ENCODE measurements at places on chromosomes 2 and 18.

- no peak for DNase-seq
Observed at GRCh38 chr2:946073-946948, 4.3 kb upstream of the SNTG2 start.

DNA sequence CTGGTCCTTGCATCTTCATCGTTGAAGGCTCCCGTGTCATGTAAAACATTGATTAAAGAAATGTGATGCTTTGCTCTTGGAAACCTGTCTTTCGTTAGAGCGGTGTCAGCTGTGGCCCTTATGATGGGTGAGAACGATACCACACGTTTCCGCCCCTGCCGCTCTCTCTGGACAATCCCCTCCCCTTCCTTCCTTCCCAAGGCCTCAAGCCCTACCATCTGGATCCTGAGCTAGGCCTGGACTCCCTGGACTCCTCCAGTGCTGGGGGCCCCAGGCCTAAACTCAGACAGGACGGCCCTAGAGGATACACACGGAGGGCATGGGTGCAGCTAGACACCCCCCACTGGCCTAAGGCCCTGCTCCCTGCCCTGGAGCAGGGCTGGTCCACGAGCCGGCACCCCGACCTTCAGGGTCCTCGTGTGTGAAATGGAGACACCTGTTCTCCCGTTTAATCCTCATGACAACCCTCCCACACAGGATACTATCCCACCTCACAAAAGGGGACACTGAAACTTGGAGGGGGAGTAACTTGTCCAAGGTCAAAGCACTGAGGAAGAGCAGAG is 13.2 kb downstream of the BIN1 start:
- DNase-seq = no peak

DNA sequence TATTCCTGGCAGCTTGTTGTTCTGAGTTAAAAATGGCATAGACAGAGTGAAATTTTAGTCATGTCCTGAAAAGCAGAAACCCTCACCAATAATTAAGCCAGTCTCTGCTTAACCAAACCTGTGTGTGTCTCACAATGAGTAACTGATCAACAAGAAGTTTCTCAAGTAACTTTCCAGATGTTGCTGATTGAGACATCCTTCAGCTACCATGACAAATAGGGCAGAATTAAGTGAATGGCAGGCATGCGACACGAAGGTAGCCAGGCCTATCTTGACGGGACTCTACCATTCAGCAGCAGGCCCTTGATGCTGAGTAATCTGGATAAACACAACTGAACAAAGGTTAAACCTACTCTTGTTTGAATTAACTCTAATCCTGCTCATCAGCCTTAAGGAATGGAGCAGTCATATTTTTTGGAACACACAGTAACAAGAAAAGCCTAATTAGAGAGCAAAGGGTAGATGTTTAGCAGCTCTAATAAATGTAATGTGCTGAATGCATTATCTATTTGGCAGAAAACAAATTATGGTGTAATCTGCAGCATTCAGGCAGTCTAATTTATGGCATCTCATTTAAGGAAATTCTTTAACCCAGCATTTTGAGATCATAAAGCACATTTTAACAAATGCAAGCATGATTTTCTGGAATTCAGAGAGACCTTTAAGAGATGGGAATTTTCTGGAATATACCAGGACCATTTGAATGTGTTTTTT is 159.5 kb upstream of the EPHA4 start:
- DNase-seq = no peak

DNA sequence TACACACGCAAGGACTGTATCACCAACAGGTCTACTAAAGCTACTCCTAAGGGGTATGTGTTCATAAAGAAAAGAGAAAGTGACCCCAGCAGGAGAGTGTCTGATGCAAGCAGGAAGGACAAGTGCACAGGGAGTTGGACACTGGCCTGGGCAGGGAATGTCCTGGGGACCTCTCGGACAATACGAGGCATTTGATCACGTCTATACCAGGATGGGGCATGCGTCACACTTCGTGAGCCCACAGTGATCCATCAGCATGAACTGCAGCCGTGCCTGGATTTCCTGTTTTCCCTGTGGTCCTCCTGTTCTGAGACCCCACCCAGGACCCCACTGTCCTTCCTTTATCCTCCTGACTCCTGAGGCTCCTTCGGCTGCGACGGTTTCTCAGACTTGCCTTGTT is 113.9 kb downstream of the HDAC4 start:
- DNase-seq = no peak

- DNase-seq = no peak
Observed at GRCh38 chr2:213091765-213092164, 59.6 kb downstream of the IKZF2 start.

GRCh38 chr2:136135921-136136906 is 18.3 kb upstream of the CXCR4 start:
- no peak for DNase-seq

DNA sequence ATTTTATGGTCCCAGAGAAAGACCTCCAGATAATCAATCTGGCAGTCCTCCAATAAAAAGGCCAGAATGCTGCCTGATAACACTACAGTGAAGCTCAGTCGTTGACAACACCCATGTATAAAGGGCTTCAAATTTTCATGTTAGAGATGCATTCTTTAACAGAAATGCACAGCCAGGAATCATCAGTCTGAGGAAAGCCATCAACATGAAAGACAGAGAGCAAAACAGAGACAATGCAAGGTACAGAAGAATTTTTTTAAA is 13.8 kb downstream of the BABAM2 start:
- no peak for DNase-seq

DNA sequence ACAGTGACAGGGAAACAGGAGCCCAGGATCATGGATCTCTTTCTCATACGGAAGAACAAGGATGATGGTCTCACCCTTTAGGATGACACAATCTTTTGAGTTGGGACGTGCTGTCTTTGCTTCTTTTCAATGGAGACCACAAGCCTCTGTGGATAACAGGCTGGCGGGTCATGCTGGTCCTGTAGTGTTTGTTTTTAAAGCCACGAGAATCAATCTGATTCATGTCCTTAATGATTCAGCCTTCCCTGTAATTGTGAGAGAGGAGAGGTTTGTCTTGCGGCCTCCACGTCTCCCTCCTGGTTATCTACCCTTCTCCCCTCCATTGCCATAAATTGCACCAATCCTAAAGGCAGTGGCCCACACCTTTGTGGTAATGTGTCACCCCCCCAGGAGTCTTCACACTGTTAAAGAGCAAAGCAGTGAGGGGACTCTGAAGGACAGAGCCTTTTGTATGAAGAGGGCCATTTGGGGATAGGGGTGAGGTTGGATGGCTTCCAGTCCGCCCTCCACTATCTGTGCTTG is 87.7 kb upstream of the TGFA start:
- DNase-seq = no peak

DNA sequence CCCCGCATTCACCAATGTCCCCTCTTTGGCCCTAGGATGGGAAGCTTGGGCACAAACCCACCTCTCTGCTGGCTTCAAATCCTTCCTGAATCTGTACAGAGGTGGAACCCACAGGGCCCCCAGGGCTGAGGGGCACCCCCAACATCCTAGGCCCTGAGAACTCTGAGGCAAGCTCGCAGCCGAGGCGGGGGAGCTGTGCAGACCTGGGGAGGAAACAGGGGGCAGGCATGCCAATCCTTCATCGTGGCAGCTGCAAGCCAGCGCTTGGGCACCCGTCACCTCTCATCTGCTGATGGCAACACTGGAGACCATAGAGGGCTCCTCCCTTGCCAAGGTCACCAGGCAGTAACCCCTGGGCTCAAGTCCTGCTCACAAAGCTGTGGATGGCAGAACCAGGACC is 10.8 kb downstream of the ECEL1 start:
- DNase-seq = no peak

- no peak for DNase-seq
Observed at GRCh38 chr2:54947136-54947535, 103.1 kb downstream of the RTN4 start.

DNA sequence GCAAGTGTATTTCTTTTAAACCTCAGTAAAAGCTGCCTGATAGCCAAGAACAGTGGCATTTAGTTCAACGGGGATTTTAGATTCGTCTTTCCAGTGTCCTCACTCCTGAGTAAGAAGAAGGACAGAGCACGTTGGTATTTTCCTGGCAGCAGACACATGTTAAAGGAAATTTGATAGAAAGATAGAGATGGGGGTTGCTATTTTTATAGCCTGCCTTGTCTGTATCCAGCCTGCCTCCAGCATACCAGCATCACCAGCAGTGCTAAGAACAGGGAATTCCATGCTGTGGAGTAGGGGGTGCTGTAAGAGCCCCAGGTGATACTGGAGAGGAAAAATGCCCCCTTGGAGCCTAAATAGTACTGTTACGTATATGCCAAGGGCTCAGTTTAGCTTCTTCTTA is 1.1 kb upstream of the SMYD1 start:
- no peak for DNase-seq

DNA sequence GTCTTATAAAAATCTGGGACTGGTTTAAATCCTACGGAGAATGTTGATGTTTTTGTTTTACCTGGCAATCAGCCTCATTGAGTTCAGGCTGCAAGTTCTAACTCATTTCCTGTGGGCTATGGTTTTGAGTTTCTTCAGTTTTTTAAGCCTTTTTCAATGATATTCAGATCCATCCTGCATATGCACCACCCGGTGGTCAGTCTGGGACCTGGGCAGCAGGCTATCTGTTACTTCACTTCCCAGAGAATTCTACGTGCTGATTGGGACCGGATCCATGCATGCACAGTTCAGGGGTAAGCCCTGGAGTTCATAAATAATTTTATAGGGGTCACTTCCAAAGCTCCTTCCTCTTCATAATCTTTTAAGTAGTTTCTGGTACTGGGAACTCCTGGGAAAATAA is 339.2 kb upstream of the HNRNPA3 start:
- no peak for DNase-seq

- no peak for DNase-seq
Observed at GRCh38 chr2:111072220-111072871, 48.4 kb upstream of the BCL2L11 start.

DNA sequence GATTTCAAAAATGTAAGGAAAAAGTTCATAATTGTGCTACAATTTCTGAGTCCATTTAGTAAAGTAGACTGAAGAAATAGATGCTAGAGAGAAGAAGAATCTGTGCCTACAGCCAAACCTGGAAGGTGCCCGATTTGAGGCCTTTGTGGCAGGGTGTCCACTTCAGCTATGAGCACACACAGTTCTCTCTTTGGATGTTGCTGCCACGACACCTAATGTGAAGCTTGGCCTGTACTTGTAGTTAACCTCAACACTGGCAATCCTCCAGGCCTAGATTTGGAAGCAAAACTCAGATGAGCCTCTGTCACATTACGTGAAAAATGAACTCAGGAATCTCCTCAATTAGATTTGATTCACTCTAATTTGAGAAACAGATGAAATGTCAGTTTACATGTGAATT is 90.1 kb upstream of the LRP1B start:
- DNase-seq = no peak

DNA sequence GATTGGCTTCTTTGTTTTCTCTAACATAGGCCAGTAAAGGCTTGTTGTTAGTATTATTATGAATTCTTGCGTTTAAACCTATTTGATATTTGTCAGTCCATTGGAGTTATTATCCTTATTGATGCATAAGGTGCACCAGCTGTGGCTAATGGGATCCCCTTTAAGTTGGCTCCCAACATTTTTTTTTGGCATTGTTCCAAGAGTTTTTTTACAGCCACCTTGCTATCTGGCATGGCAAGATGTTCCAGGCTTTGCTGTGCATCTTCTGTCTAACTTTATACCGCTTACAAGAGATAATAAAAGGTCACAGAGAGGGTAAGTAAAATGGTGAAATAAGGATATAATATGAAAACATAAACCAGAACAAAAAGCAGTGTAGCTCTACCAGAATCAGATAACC is 157.5 kb upstream of the TACR1 start:
- no peak for DNase-seq

GRCh38 chr2:117714110-117714509 is 100.4 kb upstream of the DDX18 start:
- DNase-seq = no peak

- DNase-seq = no peak
Observed at GRCh38 chr18:40985436-40985835, 969.6 kb upstream of the PIK3C3 start.

DNA sequence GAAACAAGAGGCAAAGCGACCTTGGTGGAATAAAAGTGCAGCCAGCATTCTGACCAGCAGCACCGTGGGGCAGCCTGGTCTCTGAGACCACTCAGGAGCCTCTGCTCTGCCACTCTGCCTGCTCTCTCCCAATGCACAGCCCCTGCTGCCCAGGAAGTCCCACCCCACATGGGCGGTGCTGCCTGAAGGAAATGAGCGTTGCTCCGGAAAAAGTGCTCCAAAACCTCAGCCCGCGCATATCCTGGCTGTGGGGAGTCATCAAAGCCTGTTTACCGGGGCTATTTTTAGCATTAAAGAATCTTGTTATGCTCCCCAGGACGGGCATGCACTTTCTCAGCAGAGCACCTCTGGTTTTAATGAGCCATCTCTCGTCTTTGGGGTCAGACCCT is 54.5 kb downstream of the EPAS1 start:
- no peak for DNase-seq

- no peak for DNase-seq
Observed at GRCh38 chr2:216535454-216535995, 36.9 kb downstream of the RPL37A start.

DNA sequence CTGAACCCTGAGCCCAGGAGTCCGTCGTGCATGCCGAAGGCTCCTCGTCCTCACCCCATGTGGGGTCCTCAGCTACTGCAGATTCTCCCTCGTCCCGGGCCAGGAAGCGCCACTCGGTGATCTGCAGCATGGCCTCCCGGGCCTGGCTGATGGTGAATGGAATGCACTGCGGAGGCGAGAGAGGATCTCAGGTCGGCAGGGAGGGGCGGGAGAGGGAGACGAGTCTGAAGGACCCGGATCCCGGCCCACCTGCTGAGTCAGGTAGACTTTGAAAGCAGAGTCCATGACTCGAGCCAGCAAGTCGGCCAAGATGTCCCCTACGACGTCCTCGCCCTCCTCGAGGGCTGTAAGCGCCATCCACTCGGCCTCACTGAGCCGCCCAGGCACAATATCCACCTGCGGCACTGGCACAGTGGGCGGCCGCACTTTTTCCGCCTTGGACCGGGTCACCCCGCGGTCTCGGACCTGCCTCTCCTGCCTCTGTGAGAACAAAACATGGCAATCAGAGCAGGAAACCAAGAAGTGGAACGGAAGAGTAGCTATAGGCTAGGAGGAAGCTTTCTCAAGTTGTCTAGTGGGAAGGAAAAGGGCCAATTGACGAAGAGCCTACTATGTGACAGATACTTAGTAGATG is 5.5 kb downstream of the C2orf81 start:
- DNase-seq = no peak

- DNase-seq = no peak
Observed at GRCh38 chr2:40859617-40860016, 407.7 kb upstream of the SLC8A1 start.

- no peak for DNase-seq
Observed at GRCh38 chr18:53101536-53102105, 761.6 kb downstream of the DCC start.

DNA sequence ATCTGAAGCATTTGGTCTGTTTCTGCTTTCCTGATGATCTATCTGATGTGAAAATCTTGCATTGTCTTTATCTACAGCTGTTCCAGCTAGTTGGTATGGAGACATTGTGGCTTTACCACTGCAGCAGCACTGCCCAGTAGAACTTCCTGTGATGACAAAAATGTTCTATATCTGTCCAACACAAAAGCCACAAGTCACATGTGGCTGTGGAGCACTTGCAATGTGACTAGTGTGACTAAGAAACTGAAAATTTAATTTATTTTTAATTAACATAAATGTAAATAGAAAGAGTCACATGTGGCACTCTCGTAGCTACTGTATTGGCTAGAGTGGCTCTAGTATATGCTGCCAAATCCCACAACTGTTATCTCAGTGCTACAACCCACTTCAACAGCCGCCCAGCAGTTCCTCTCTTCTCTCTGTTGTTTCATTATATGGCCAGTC is 425.7 kb downstream of the SETBP1 start:
- no peak for DNase-seq
